Activated CD8-positive, alpha-beta memory T cell treated with anti-CD3 and anti-CD28 coated beads for 1 hour (primary cell): ENCODE measurements at places on chromosomes 7 and 10.

DNA sequence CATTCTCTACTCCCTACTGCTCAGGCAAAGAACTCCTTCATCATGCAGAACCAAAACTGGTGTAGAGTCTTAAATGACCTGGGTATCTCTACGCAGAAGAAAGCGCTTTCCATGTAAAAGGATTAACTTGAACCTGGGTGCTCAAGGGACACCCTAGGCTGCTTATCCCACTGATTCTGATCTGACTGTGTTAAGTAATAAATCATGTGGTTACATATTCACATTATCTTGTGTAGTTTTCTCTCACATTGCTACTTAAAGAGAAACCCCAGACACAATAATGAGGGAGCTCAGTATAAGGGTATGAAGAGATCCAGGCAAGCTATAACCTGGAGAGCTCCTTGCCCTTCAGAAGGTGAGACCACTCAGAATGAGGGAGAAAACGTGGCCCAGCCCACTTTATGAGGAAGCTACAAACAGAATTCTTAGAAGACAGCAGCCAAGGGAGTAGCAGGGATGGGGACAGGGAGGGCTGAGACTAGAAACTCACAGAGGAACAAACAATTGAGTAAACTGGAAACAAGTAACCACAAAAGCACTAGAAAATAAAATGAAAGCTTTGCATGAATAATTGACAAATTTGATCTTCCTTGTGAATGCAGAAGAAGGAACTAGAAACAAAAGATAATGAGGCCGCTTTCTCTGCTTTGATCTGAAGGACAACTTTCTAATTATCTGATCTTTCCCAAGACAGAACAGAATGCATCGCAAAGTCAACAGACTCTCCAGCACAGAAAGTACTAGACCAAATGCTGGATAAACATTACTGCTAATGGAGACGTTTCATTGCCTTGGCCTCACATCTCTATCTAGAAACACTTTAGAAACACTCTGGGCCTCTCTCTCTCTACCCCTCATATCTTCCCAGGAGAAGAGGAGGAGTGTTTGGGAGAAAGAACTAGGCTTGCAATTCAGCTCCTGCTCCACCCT is 76.1 kb downstream of the LRRC17 start:
- no peak for DNase-seq

DNA sequence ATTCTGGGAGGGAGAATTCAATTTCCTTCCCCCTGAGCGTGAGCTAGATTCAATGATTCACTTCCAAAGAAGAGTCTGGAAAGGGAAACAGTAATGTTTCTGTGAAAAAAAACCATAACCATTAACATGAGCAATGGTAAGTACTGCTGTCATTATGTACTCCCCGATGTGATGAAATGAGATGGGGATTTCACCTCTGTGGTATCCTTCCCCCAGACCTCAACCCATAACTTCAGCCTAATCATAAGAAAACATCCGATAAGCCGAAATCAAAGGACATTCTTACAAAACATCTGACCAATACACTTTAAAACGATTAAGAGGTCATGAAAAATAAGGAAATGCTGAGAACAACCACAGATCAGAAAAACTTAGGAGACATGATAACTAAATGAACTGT is 27.2 kb downstream of the EZH2 start:
- no peak for DNase-seq

DNA sequence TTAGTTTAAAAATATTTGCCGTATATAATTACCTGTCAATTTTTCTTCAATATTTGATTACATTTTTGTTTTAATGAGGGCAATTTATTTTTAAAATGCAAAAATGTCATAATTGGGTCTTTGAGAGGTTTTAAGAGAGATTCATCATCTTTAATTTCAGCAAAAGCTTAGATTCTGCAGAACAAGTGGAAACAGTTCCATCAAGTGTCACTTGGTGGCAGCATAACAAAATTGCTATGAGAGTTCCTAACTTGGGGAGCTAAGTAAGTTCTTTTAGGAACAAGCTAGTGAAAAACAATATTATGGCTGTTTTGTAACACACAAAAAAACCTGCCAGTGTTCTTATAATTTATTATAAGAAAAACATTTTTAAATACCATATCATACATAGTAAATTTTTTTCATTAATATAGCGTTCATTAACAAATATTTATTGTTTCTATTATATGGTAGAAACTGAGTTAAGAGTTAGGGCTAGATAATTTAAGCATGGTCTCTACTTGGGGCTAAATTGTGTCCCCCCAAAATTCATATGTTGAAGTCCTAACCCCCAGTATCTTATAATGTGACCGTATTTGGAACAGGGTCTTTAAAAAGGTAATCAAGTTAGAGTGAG is 155.2 kb downstream of the MAGI2 start:
- no peak for DNase-seq

GRCh38 chr10:35795131-35795824 is 153.2 kb upstream of the FZD8 start:
- no peak for DNase-seq

DNA sequence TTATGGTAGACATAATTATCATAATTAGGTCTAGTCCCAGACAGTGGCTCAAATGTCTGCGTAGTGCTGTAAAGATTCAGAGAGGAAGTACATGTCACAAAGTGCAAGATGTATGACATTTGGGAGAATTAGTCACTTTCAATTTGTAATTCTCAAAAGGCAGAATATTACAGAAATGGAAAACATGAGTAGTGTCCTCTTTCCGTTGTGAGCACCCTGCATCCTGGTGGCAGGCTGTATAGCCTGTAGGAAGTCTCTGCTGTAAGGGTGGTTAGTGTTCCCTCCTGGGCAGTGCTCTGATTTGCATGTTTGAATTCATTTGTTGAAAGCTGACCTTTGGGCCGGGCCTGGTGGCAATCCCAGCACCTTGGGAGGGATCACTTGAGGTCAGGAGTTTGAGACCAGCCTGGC is 17.0 kb downstream of the CDK14 start:
- no peak for DNase-seq

GRCh38 chr7:136495081-136495480 is 373.4 kb upstream of the CHRM2 start:
- no peak for DNase-seq

DNA sequence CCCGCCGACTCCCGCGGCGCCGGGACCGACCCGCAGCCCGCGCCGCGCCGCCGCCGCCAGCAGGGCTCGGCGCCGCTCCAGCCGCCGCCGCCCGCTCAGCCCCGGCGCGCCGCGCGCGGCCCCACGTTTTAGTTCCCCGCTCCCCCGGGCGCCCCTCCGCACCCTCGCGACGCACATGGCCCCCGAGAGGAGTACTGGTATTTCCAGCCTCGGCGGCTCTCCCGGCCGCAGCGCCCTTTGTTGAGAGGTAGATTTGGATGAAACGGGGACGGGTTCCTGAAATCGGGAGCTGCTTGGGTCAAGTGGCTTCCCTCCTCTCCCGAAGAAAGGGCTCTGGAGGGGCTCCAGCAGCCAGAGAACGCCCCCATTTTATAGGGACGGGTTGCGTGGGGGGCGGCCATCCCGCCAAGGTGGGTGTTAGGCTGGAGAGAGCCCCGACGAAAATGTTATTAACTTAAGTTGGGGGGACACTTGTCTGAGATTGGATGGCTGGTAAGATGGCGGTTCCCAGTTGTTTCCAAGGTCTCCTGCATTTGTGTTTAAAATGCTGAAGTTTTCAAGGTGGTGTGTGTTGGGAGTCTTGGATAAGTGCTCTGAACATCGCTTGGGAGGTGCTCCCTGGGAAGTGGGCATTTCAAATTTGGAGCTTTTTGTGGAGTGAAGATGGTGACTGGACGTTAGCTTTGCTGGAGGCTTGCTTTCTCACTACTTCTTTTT is 1.2 kb downstream of the BMI1 start:
- DNase-seq, result no peak

DNA sequence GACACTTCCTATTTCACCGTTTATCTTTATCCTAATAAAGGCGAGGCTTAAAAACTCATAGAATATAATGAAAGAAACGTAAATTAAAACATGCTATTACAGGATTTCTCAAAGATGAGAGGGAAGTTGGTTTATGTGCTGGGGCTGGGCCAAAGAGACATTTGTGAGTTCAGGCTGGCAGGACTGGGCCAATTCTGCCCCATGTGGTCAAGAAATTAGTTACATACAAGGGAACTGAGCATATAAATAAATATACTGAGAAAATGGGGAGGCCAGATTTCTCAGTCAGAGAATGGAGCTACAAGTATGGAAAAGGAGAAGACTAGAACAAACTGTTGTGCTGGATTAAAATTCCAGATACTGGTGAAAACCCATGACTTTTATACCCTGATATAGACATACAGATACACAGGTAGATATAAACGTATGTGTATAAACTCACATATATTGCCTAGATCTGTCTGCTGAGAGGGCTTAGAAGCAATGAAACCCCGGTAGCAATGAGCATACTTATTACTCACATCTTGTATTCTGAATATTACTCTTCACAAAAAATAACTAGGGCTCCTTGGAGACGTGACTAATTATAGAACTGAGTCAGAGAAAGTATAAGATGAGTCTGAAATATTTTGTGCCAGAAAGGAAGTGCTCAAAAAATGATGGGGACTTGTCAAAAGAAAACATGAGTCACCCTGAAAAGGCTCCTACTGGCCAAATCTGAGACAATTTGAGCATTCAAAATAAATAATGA is 155.7 kb upstream of the FGFR2 start:
- no peak for DNase-seq

GRCh38 chr7:87263537-87263936 is 44.0 kb upstream of the TMEM243 start:
- DNase-seq, result no peak

DNA sequence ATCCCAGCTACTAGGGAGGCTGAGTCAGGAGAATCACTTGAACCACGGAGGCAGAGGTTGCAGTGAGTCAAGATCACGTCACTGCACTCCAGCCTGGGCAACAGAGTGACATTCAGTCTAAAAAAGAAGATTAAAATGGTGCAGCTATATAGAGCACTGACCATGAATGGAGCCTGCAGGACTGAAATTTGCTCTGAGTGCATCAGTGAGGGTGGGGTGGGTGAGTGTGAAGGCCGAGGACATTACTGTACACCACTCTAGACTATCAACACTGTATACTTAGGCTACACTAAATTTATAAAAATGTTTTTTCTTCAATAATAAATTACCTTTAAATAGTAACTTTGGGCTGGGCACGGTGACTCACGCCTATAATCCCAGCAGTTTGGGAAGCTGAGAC is 294.7 kb downstream of the PTPRN2 start:
- no peak for DNase-seq

DNA sequence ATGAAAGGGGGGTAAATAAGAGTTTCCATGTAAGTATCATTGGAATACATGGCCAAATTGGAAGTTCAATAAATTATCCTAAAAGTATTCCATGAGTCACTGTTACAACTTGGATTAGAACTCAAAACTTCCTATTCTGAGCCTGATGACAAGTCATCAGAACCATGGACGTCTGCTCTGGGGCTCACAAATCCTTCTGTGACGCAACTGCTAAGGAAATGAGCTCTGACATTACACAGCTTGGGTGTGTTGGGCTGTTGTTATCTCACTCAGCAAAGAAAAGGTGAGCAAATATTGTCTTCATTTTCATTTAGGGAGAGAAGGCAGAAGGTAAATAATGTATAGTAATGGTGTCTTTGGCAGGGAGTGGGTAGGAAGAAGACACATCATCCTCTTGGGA is 214.8 kb upstream of the ADO start:
- DNase-seq, result no peak

DNA sequence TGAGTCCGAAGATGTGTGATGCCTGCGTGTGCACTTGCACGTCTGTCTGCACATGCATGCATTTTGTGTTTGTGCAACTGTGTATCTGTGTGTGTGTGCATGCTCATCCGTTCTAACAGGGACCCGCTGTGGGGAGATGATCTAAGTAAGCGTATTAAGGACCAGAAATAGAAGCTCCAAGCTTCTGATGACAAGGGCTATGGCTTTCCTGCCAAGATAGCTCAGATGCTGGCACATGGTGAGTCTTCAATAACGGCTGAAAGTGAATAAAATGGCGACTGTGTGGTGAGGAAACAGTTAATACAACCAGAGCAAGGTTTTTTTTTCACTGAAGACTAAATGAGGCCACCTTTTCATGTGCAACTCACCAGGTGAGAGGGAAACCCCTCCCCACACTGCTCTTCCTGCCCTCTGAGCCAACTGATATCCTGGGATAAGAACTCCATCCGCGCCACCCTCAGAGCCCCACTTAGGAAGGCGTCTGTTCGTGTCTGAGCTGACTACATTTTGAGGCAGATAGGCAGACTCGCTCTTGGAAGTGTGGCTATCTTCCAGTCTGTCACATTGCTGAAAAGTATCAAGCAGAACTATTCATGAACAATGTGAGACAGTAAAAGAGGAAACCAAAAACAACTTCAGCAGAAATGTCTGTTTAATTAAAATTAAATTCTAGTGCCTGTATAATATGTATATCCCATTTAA is 47.4 kb upstream of the TCERG1L start:
- no peak for DNase-seq

DNA sequence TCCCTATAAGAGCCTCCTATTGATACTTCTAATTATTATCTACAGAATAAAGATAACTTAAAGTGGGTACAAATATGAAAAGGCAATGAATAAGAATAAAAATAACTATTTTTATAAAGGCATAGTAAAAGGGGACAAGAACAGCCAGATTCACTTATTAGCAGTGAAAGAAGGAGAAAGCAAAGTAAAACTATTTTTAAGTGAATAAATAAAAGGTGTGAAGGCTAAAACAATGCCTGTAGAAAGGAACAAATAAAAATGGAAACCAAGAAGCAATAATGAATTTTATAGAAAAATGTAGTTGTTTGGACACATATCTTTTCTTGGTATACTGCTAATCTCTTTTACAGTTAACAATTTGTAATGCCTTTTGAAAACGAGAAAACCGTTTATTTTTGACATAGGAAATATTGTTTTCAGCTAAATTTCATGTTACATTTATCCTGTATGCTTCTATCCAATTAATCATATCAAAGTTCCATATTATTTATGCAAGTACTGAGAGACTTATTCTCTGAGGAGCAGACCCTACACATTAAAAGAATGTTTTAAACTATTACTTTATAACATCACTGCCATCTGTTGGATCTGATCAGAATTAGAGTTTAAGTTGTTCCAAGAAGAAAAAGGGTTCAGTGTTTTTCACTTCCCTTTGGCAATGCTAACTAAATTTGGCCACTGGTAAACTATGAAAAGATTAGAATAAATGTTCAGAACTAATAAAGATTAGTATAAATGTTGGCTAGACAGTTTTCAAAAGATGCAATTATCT is 59.1 kb downstream of the ARMC3 start:
- DNase-seq, result no peak

GRCh38 chr10:88659725-88660597 is 4.3 kb upstream of the LIPF start:
- no peak for DNase-seq

- DNase-seq, result no peak
Measured at GRCh38 chr7:7803715-7804178, 85.3 kb upstream of the RPA3 start.
